NCI-H2107 (cell line): ENCODE measurements at places on chromosomes 11 and 22.

GRCh38 chr11:117435326-117435725, 107.7 kb downstream of the CEP164 start:
- no peak for DNase-seq

DNA sequence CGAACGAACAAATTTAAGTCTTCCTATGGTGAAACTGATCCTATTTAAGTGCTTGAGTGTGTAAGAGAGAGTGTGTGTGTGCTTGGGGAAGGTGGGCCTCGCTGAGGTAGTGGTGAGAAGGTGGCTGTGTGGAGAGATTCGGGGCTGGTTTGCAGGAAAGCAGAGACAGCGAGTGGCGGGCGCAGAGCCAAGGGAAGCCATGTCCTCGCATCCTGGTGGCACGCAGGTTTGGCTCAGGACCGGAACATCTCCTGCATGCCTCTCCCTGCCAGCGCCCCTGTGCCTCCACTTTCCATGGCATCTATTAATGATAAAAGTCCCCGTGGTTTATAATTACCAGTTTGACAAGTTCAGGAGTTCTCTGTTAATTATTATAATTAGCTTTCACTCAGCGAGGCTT, 383.1 kb upstream of the CADM1 start:
- DNase-seq: no peak

- no peak for DNase-seq
These were observed 868 bp upstream of the MYEOV start for GRCh38 chr11:69293087-69293486.

DNA sequence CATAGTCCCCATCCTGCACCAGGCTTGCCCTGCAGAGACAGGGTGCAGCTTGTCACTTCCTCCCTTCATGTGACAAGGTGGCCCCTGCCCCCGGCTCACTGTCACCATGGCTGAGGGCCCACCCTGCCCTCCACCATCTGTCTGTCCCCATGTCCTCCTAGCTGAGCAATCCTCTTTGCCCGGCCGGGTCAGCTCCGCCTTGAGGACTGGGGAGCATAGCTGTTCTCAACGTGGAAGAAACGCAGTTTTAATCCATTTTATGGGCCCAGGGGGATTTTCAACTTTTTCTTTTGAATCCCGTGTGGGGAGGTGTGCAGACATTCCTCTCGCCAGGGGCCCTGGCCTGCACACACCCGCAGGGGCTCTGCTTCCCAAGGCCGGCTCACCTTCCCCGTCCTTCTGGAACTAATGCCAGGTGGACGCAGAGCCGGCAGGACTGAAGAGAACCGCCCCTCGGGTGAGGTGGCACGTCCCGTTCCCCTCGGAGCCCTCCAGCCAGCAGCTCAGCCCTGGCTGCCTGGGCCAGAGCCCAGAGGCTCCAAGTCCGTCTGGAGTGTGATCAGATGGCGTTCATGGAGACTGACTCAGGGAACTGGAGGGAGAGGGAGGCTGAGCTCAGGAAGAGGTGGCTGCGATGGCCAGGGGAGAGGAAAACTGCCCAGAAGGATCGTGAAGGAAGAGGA, 1108.7 kb downstream of the BRD1 start:
- DNase-seq: no peak

DNA sequence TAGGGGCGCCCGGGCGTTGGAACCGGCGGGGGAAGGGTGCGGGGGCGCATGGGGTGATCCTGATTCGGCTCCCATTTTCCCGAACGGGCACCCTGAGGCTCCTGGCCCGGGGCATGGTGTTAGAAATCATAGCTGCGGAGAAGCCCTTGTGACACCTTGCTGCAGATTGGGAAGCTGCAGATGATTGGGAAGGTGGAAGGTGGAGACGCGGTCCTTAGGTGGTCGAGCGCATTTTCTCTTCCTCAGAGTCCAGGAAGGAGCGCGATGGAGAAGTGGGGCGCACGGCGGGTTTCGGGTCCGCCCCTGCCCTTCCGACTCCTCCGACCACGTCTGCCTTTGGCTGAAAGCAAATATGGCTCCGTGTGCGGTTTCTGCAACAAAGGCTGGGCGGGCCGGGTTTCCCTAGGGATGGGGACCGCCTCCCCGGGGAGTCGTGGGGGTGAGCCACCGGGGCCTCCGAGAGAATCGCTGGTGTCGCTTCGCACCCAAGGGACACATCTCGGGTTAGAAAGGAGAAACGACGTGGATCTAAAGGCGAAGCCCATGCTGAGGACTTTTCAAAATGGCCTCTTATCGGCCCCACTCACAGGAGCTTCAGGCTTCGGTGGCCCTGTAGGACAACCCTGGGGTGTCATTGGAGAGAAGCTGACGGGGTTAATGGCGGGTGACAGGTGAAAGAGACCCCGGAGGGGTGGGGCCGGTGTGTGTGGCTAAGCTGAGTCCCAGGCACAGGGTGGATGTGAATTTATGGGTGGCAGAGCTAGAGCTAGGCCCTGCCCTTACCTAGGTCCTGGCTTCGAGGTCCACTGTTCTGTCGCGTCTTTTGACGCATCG, 707 bp upstream of the FTH1 start:
- peak; percentile 64 for DNase-seq

DNA sequence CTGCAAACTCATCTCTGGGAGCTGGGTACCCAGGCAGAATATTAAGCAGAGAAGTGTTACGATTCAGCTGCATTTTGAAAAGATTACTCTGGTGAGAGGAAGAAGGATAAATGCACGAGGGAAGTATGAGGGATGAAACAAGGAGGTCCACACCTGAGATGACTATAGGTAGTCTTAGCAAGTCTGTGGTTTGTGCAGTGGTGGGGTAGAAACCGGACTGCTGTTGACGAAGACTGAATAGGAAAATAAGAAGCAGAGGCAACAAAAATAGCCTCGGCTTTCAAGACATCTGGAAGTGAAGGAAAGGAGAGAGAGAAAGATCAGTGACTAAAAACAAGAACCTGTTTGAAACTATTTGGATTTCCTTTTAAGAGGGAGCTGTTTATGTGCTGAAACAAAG, 810.8 kb downstream of the OPCML start:
- DNase-seq: no peak

GRCh38 chr11:44865866-44866272, 84.8 kb downstream of the TP53I11 start:
- DNase-seq: no peak

DNA sequence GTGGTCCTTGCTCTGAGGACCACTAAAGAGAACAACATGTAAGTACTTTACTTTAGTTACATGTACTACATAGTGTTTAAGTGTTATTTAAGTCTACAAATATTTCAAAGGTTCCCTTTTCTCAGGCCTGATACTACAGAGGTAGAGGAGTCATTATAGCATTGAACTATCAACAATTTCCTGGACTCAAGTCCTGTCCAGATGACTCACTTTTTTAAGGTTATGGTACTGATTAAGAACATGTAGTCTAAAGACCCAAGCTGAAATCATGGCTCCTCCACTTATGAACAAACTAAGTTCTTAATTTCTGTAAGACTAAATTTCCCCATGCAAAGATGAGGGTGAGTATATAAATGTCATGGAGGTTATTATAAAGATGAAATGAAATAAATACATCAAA, 74.7 kb downstream of the NARS2 start:
- DNase-seq: no peak

DNA sequence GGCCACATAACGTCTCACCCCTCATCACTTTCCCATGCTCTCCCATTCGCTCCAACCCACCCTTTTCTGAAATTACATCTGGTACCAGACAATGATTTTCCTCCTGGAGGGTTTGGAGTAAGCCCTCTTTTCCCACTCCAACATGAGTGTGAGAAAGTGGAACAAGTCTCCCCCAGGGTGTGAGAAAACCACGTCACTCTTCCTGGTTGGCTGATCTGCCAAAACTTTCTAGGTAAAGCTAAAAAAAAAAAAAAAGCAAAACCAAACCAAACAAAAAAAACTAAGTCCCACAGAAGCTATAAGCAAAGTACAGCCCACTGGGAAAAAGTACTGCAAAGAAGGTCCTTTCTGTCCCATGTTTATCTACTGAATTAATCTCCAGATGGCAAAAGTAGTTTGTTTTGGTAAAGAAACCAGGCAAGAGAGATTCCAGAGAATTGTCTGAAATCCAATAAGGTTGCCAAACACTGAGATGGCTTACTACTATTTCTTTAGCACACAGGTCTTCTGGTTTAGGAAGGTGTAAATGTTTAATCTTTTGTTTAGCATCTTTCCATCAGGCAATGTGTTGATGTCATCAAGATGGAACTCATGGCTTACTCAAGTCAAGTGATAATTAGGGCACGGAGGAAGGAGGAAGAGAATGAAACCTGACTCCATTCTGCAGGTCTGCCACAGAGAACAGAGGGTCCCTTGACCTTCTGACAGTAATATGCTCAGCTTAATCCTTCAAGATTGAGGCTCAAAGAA, 395.6 kb downstream of the LARGE1 start:
- no peak for DNase-seq

DNA sequence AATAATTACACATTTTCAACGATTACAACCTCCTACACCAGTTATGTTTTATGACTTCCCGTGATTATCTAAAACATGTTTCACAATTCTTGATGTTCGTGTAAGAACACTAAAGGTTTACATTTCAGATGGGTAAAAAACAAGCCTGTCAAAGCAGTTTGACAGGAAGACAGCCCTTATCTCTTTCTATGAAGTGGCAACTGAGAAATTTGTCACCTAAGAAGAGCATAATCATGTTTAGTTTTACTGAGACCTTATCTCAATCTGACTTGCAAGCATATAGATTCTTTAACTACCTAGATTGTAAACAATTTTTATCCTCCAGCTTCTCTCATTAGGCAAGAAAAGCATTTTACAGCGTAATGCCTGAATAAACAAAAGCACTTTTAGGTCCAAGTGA, 218.4 kb upstream of the ZBED5 start:
- DNase-seq: no peak

- no peak for DNase-seq
These were observed 14.4 kb downstream of the SCARF2 start for GRCh38 chr22:20423008-20423905.

GRCh38 chr11:110525883-110526282, 96.1 kb downstream of the FDX1 start:
- DNase-seq: peak; percentile 86

GRCh38 chr11:9893474-9893873, 229.6 kb downstream of the SWAP70 start:
- no peak for DNase-seq

- no peak for DNase-seq
These were observed 114.5 kb upstream of the MTNR1B start for GRCh38 chr11:92854952-92855351.

DNA sequence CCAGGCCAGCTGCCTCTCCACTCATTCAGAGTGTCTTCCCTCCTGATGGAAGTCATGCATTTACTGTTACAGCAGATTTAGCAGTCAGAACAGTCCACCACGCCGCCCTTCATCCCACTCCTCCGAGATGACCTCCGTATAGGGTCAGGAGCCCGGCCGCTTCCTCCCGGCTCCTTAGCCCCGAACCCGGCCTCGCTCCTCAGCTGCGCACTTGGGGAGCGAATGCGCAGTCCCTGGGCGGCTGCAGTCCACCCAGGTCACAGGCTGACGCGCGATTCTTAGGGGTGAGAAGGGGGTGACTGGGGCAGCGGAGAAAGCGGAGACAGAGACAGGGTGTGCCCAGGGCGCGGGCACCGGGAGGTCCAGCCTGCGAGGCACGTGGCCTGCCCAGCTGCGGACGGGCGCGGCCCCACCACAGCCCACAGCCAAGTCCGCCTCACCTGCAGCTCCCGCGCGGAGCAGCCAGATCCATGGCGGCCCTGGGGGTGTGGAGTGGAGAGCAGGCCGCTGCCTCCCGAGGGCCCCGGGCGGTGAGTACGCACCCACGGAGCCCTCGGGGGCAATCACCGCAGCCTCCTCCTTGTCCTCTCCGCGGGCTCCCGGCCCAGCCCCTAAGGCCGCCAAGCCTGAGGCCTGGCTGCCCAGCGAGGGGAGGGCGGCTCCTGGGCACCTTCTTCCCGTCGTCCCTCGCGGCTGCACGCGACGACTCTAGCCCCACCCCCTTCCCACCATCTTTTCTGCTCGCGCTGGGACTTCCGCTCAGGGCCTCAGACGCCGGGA, 286.6 kb downstream of the BRD1 start:
- no peak for DNase-seq

DNA sequence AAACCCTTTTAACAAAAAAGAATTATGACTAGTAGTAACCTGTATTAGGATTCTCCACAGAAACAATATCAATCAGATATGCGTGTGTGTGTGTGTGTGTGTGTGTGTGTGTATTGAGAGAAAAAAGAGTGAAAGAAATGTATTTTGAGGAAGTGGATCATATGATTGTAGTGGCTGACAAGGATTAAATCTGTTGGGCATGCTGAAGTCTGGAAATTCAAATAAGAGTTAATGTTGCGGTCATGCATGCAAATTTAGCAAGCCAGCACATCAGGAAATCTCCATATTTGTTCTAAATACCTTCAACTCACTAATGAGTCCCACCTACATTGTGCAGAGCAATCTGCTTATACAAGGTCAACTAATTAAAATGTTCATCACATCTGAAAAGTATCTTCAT, 46.8 kb upstream of the IGLL5 start:
- DNase-seq: no peak

- DNase-seq: no peak
These were observed 8.4 kb upstream of the TP53I11 start for GRCh38 chr11:44959064-44959463.

DNA sequence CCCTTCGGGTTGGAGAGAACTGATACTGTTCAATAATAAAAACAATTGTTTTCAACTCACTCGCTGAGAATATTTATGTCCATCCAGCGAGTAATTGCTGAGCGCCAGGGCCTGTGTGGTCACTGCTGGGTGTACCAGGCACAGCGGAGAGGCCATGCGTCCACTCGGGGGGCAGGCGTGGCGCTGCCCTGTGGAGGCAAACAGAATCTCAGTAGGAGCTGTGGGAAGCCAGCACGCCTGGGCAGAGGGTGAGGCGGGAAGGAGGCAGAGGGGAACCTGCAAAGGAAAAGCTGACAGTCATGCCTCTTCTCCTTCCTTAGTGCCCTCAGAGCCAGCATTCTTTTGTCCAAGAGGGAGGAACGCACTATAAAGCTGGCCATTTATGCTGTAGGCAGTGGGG, 11.4 kb downstream of the GLB1L3 start:
- no peak for DNase-seq

DNA sequence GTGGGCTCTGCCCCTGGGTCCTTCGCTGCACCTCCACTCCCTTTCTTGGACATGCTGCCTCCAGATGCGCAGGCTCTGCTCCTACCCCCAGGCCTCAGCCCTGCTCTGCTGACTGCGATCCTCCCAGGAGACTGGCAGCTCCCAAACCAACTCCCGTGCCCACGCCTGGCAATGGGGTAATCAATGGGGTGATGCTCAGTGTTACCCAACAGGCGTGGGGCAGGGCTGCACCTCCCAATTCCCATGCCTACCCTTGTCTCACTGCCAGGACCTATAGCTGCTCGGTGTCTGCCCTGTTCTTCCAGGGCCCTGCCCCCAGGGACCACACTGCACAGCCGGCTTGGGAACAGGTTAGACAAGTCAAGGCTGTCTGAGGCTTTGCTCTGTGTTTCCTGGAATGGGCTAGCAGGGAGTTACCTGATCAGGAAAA, at the start of gene ALDH3B2:
Gene ALDH3B2 (minus strand): TSS at position 182 of the 430 bp plus-strand sequence. CDS start 7,688 bp downstream, outside the sequence.
- no peak for DNase-seq

GRCh38 chr11:65440831-65441499, 18.4 kb downstream of the NEAT1 start:
- no peak for DNase-seq

GRCh38 chr11:133679896-133680295, 147.6 kb upstream of the OPCML start:
- DNase-seq: no peak
